Activated CD4-positive, alpha-beta T cell treated with anti-CD3 and anti-CD28 coated beads, Interleukin-2, amount 10 ng/mL, durations not matched to agents 7 days and 5 days (primary cell): ENCODE measurements at places on chromosomes 2 and 18. TPM values are rescaled to one million over a fixed set of nuclear protein-coding genes. Genes with fewer than 3 reads are reported as not detected.

The WDR43 gene
- total RNA-seq = 52.9 TPM

The REG3G gene
- total RNA-seq = not detected

The METTL21A gene
- total RNA-seq = 19.3 TPM

The CBLN2 gene
- not detected for total RNA-seq

The EDAR gene
- total RNA-seq = 0.87 TPM
